Dermis microvascular lymphatic vessel endothelial cell (primary cell): ENCODE measurements at places on chromosomes 5 and 9. TPM values are rescaled to one million over a fixed set of nuclear protein-coding genes. Genes with fewer than 3 reads are reported as not detected.

APC gene
- total RNA-seq = 44.9 and 56.6 TPM in 2 replicates

LCN6 gene
- 0.13 TPM in 1 of 2 replicates, not detected in the other for total RNA-seq

CARTPT gene
- total RNA-seq = not detected in 2 replicates

KIAA1958 gene
- total RNA-seq = 1.0 and 2.4 TPM in 2 replicates

BRINP1 gene
- 0.26 and 1.9 TPM in 2 replicates for total RNA-seq

NR2F1-AS1 gene
- total RNA-seq = 17.5 and 26.9 TPM in 2 replicates

TEX10 gene
- total RNA-seq = 22.3 and 28.1 TPM in 2 replicates

SLC34A1 gene
- total RNA-seq = not detected in 2 replicates

DBH gene
- not detected in 2 replicates for total RNA-seq

IL5 gene
- not detected in 2 replicates for total RNA-seq

SHC3 gene
- 0.13 and 0.25 TPM in 2 replicates for total RNA-seq

C5orf34 gene
- total RNA-seq = 1.6 and 3.7 TPM in 2 replicates
